ENCODE measurements at places on chromosomes 1 and 21.

GRCh38 chr1:208036918-208037766, 126.2 kb upstream of the CD34 start:
- DNase-seq, result no peak

DNA sequence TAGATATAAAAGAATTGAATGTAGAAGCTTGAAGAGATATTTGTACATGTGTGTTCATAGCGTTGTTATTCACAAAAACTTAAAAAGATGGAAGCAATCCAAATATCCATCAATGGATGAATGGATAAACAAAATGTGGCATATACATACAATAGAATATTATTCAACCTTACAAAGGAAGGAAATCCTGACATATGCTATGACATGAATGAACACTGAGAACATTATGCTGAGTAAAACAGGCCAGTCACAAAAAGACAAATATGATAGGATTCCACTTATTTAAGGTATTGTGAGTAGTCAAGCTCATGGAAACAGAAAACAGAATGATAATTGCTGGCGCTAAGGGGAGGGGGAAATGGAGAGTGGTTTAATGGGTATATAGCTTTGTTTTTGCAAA, 47.0 kb upstream of the DYRK1A start:
- DNase-seq, result no peak

DNA sequence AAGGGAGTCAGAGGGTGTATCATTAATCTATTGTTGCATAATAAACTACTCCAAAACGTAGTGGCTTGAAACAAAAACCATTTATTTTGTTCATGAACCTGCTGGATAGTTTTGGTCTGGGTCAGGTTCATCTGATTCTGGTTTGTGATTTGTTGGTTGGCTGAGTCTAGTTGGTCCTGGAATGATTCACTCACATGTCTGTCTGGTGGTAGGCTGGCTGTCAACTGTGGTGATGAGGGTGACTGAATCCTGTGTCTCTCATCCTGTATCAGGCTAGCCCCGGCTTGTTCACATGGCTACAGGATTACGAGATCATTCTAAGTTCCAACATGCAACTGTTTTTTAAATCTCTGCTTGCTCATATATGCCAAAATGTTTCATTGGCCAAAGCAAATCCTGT, 22.5 kb upstream of the SIKE1 start:
- DNase-seq, result no peak

DNA sequence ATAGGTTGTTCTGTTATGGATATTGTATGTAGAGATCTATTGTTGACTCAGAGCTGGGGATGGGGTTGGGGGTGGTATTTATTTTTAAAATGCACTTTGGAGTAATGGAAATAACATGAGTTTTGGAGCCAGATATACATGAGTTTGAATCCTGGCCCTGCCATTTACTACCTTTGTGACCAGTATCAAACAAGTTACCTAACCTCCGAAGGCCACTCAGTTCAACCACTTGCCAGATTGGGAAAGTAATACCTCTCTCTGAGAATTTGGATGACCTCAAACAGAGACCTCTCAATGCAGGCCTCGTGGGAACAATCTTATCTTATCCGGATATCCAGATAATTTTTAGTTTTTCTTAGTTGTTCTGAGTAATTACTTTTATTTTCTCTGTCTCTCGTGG, 181.0 kb downstream of the FGGY start:
- no peak for DNase-seq

GRCh38 chr1:48526008-48526710, 54.2 kb upstream of the SPATA6 start:
- peak; percentile 28 for DNase-seq

- DNase-seq, result no peak
Observed at GRCh38 chr1:162192306-162192678, 122.8 kb downstream of the NOS1AP start.

DNA sequence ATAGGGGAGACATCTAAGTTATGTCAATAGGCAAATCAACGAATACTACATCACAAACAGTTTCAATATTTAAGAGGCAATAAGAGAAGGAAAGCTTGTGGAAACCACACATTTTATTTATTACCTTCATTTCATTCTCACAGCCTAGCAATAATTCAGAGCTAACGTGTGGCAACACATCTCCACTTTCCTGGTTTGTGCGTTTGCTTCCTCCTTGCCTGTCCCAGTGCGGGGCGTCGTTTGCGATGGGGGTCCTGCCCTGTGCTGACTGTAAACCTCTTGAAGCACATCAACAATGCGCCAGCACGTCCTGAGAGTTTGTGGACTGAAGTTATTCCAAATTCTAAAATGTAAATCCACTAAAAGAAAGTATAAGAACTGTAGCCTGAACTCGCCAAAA, 14.4 kb upstream of the VPS26C start:
- DNase-seq, result no peak

GRCh38 chr21:38925923-38926322, 120.2 kb downstream of the ETS2 start:
- peak; percentile 72 for DNase-seq

DNA sequence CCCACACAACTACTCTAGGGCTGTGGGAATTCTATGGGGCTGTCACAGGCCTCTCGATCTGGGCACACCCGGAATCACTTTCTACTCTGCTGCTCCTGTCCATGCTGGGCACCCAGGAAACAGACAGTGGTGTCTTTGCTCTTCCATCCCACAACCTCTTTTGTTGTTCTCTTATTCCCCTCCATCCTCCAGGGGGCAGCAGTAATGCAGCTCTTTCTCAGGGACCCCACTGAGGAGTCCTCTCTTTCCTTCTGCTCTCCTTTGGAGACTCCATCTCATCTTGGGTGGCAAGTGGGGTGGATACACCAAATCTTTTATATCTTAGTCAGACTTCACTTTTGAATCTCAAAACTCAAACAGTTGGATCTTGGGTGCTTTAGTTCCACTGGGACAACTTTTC, 206.3 kb downstream of the HS2ST1 start:
- DNase-seq, result no peak

- DNase-seq, result no peak
Observed at GRCh38 chr1:165903672-165904071, 76.3 kb downstream of the UCK2 start.

DNA sequence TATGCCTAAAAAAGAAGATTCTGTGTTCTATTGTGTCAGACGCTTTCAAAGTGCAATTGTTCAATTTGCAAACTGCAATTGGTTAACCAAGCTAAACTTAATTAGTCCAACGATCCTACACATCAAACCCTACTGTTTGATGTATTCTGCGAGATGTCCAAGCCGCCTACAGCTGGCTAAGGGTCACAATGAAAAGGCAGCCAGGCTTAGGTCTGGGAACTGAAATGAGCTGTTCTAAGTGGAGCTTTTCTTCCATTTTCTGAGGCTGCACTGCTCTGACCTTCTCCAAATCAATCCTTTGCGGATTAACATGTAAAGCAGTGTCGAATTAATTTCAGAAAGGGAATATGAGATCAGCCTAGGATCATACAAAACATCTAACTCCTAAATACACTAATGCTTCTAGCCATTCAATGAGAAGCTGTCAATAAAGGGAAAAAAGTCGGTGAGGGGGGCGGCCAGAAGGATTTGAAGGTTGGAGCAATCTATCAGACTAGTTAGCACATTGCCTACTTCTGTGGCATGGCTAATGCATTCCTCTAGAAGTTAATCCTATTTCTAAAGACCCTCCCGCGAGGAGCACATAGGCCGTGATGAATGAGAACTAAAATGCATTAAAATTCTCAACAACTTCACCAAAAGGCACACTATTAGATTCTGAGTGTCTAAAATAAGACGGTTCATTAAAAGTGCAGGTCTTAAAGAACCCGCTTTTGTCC, 119.0 kb downstream of the SIM2 start:
- DNase-seq, result no peak

- no peak for DNase-seq
Observed at GRCh38 chr1:95451904-95452303, 217.9 kb downstream of the RWDD3 start.

GRCh38 chr1:161089938-161090337, 580 bp upstream of the NECTIN4 start:
- DNase-seq, result no peak

DNA sequence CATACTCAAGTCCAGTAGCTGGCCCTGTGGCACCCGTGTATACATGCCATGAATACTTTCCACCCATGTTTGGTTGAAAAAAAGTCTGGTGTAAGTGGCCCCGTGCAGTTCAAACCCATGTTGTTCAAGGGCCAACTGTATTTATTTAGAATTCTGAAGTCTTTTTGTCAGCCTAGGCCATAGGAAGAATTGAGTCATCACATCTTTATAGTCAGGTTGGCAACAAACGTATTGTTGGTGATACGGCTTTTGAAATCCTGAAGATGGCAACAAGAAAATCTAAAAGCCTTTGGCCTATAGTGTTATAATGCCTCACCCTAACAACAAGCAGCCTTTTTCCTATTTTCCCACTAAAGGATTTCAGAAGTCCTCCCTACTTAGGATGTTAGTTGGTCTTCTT, 363.6 kb downstream of the PLPP3 start:
- no peak for DNase-seq

DNA sequence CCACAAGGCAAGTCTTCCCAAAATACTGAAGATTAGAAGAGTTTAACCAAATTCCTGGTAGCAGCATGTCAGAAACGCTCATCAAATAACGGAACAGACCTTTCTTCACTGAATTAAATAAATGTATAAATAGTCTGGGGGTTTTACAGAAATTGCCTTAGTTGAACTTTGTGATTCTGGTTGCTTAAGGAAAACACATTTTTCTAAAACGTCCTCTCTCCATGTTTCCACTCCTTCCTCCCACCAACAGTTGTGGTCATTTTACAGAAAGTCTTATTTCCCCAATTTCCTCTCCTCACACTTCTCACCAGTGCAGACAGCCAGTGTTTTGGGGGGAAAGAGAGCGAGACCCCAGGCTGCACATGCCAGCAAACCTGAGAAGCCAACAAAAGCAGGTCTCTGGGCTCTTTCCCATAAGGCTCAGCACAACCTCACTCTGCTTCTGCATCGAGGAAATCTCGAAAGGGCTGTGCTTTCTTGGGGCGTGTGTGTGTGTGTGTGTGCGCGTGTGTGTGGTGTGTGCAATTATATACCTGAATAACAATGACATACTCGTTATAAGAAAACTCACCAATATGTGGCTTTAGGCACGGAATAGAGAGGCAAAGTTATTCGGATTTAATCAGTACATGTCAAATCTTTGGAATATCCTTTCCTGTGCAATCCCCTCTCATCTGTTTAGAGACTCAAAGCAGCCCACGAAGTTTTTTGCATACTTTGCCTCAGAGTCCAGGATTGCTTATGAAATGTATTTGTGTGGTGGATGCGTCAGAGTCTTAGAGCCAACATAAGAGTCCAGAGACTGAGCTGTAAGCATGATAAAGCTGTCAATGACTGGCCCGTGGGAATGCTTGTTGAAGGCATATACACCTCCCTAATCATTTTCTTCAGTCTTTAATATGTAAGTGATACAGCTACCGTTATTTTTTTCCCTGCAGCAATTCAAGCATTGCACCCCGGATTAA, 2.0 kb downstream of the KCNJ15 start:
- no peak for DNase-seq

GRCh38 chr1:159612211-159612885, 24.7 kb downstream of the APCS start:
- DNase-seq, result no peak

DNA sequence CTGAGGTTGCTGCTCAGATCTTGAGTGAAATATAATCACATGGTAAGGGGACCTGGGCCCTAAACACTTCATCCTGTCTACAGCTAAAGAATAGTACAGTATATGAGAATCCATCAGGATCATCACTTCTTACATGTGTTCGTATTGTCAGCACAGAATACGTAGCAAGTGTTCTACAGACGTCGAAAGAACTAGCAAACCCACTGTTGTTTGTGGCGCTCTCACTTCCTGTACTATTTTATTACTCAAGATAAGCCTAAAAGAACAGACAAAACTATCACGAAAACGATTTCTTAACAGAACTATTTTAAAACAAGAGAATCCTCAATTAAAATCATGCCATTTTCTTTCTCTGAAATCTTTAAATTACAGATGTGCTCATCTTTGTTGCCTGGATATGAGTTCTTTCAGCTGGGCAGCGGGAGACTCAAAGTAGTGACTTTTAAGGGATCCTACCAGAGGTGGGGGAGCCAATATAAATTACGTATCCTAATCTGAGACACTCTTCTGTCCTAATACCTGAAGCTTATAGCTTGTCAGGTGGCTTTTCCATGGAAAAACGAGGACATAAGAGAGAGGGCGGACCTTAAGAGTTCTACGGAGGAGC, 724 bp downstream of the ST7L start:
- DNase-seq, result no peak

DNA sequence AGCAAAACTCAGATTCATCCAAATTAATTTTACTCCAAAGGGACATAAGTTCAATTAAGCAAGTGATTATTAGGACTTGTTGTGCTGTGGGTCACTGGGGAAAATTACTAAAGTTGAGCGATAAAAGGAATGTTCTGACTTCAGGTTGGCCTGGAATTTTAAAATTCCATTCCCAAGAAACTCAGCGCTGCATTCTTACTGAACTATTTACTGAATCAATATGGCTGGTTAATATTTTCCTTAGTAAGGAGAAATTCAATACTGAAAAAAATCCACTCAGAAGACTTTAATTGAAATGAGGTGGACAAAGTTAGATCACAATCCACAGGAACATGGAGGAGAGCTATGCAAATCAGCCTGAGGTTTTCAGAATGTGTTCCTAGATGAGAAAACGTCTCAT, 578.9 kb upstream of the NR5A2 start:
- DNase-seq, result no peak

GRCh38 chr21:25062061-25062460, 545.2 kb downstream of the MRPL39 start:
- DNase-seq, result no peak

DNA sequence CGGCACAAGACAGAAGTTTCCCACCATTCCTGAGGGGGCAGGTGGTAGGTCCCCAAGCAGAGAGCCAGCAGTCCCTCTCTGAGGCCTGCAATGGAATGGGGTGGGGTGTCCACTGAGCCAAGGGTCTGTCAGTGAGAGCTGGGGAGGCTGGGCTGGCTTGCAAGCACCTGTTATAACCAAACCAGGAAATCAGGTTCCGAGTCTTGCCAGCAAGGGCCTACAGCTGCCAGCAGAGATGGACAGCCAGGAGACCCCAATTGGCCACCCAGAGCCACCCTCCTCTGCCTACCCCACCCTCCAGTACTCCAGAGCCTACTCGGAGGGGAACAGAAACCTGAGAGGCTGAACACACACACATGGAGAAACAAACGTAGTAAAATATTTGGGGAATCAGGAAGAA, 32.2 kb downstream of the PSEN2 start:
- DNase-seq, result no peak

- DNase-seq, result no peak
Observed at GRCh38 chr1:242240077-242240476, 241.2 kb upstream of the MAP1LC3C start.

DNA sequence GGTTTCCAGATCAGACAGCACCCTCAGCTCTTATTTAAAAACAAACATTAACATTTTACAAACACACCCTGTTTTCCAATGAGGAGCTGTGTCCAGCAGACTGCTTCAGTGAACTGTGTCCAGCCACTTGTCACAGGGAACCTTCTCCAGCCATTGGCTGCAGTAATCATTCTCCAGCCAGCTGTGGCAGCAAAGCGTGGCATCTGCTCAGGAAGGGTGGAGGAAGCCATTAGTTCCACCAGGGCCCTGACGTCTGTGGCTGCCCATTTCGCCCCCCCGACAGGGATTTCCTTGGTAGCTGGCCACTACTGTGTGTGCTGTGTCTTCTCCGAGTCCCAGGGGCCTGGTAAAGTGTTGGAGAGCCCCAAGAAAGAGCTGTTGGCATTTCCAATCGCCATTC, 62.9 kb upstream of the SELENON start:
- no peak for DNase-seq

Measured in left ventricle myocardium superior (tissue), 1 donor.